ENCODE measurements at places on chromosomes 2 and 18.

GRCh38 chr18:79916546-79917168 lies 34.8 kb downstream of the SLC66A2 start:
- DNase-seq: no peak

- DNase-seq: peak; percentile 87
Observed at GRCh38 chr18:51030537-51031258, 685 bp downstream of the SMAD4 start.

GRCh38 chr18:73852789-73853549 lies 294.7 kb downstream of the FBXO15 start:
- no peak for DNase-seq

GRCh38 chr2:214031566-214031965 lies 379.3 kb upstream of the VWC2L start:
- no peak for DNase-seq

DNA sequence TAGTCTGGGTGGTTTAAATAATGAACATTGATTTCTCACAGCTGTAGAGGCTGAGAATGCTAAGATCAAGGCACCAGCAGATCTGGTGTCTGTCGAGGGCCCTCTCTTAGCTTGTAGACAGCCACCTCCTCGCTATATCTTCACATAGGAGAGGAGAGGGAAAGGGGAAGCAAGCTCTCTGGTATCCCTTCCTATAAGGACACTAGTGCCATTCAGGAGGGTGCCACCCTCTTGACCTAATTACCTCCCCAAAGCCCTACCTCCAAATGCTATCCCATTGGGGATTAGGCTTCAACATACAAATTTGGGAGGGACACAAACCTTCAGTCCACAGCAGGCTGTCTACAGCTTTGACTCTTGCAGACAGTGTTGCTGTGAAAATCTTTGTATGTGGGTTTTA lies 76.7 kb downstream of the BOLA3 start:
- DNase-seq: no peak

GRCh38 chr18:48142994-48143393 lies 212.5 kb upstream of the SMAD2 start:
- DNase-seq: no peak

- DNase-seq: peak; percentile 92
Observed at GRCh38 chr2:162301151-162301804, 17.2 kb downstream of the IFIH1 start.

- peak; percentile 30 for DNase-seq
Observed at GRCh38 chr2:185785851-185786473, 47.4 kb downstream of the FSIP2 start.

- DNase-seq: no peak
Observed at GRCh38 chr2:174675615-174676014, 78.0 kb upstream of the WIPF1 start.

GRCh38 chr2:220460257-220460985 lies 833.0 kb downstream of the SLC4A3 start:
- no peak for DNase-seq

GRCh38 chr18:75624869-75625268 lies 197.4 kb upstream of the SMIM21 start:
- no peak for DNase-seq

DNA sequence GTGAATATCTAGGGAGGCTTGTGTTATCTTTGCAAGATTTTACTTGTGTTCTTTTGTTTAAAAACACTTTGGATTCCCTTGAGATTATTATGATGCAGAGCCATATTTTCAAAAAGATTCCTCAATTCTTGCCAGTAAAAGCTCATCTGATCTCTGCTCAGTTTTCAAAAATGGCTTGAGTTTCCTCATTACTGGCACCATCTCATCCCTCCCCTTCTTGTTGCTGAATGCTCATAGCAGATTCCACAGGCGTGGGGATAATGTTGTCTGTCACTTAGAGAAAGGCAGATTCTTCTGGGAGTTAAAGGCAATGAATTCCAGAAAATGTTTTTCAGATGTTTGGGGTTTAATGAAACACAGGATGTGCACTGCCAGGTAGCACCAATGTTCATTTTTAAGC lies 170.4 kb upstream of the TANK start:
- peak; percentile 29 for DNase-seq

- no peak for DNase-seq
Observed at GRCh38 chr2:226508005-226508404, 291.6 kb downstream of the IRS1 start.

DNA sequence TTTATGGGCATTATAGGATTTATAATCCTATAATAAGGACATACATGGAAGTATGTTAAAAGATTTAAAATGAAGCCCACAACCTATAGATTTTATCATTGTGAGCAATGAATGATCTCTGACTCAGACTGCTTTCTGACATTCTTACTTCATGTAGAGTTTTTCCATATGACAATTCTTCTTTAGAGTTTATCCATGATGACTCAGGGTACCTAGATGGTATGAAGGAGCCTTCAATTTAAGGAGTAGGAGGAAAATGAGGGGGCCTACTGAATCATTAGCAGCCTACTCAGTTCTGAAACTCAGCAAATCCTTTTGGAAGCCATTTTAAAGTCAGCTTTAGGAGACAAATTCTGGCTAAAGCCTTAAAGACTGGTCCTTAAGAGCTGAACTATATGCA lies 10.4 kb downstream of the PELI1 start:
- DNase-seq: peak; percentile 51

- DNase-seq: peak; percentile 75
Observed at GRCh38 chr2:8761529-8762164, 75.8 kb downstream of the KIDINS220 start.

DNA sequence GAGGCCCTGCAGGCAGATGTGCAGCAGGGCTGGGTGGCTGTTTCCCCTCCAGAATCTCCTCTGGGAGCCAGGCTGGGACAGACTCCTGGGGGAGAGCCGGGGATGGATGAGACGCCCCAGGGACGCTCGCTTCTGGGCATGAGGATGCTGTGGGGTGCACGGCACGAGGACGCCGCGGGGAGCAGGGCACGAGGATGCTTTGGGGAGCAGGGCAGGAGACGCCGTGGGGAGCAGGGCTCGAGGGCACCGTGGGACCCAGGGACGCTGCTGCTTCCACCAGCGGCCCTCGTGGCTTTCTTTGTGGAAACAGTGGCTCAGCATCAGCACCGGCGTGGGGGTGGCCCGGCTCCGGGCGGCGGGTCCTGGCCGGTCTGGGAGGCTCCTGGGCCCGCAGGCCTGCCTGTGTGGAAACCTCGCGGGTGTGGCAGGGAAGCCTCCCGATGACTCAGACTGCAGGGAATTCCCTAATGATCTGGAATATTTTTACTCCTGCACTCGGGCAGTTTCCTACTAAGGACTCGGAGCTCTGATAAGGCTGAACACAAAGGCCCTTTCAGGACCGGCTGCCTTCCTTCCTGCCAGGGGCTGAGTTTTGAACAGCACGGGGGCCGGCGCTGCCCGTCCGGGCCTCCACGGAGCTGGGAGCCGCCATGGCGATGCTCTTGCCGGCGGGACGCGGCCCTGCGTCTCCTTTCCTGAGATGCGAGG lies 62.6 kb downstream of the NFATC1 start:
- peak; percentile 91 for DNase-seq

GRCh38 chr2:233449081-233449901 lies 95.0 kb downstream of the DGKD start:
- DNase-seq: peak; percentile 83

DNA sequence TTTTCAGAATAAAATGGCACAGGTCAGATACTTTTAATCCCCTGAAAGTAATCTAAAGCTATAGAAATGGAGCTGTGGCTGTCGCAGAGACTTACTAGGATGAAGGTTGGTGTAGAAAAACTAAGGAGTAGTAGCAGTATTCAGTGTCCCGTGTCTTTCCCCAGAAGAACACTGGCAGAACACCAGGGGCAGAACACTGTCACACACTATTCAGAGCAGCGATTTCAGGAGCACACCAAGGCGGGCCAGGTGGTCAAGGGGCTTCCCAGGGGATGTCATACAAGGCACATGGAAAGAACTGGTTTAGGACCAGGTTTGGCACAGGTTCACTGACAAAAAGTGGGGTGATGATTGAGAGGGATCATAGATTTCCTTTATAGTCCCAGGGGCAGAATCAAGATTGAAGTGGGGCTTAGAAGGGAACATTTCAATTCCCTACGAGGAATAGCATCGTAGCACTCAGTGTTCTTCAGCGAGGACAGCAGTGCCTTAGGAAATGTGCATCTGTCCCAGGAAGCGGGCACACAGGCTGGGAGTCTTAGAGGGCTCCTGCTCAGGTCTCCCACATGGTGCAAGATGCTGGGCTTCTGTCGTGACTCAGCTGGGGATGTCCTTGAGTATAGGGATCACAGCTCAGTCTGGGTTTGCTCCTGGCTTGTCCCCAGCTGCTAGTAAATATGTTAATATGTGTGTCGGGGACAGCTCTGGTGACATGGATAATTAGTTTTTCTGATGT lies 22.6 kb downstream of the BCL2L11 start:
- no peak for DNase-seq

DNA sequence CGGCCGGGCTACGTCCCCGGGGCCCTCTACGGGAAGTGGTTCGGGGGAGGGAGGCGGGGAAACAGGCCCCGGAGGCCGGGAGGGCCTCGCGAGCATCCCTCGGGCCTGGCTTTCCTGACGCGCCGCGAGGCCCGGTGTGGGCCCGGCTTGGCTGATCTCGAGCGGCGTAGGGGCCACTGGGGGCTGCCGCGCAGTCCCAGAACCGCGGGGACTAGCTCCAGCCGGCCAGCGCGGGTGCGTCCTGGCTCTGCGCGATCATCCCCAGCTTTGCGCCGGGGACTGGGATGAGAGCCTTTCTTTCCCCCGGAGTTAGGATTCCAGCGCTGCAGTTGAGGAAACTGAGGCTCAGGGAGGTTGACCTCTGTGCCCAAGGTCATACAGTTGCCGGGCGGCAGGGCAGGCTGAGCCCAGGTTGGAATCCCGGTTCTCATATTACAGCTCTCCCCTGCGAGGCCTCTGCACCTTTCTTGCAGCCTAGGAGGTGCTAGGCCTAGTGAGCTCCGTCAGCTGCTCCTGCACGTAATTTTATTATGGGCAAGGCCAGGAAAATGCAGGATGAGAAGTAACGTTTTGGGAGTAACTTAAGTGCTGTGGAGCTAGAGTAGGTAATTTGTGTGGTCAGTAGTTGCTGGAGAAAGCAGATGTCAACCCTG lies 501 bp downstream of the LPIN1 start:
- peak; percentile 59 for DNase-seq

GRCh38 chr2:217657252-217657651 lies 345.5 kb downstream of the TNS1 start:
- no peak for DNase-seq

- DNase-seq: no peak
Observed at GRCh38 chr2:217399291-217399690, 539.4 kb upstream of the TNP1 start.

GRCh38 chr2:234178330-234179030 lies 128.0 kb downstream of the SPP2 start:
- DNase-seq: no peak

- no peak for DNase-seq
Observed at GRCh38 chr2:236173036-236173728, 5.0 kb upstream of the GBX2 start.

GRCh38 chr2:97660044-97660774 lies 3.6 kb downstream of the ACTR1B start:
- DNase-seq: no peak

- peak; percentile 52 for DNase-seq
Observed at GRCh38 chr2:68908392-68908970, 37.3 kb upstream of the BMP10 start.

DNA sequence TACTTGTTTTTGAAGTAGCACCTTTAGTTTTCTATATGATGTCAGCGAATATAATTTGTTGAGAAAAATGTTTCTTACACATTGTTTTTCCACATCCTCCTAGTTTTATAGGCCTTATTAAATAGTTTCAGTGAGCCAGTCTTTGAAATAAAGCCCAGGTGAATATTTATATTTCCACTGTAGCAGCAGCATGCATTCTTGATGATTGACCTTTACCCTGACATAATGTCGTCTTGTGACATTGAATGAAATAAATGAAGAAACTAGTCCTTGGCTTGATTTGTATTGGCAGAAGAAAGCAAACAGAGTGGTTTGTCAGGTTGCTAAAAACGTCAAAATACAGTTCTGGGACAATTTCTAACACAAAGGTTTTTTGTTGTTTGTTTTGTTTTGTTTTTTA lies 84.4 kb downstream of the EHBP1 start:
- DNase-seq: no peak

DNA sequence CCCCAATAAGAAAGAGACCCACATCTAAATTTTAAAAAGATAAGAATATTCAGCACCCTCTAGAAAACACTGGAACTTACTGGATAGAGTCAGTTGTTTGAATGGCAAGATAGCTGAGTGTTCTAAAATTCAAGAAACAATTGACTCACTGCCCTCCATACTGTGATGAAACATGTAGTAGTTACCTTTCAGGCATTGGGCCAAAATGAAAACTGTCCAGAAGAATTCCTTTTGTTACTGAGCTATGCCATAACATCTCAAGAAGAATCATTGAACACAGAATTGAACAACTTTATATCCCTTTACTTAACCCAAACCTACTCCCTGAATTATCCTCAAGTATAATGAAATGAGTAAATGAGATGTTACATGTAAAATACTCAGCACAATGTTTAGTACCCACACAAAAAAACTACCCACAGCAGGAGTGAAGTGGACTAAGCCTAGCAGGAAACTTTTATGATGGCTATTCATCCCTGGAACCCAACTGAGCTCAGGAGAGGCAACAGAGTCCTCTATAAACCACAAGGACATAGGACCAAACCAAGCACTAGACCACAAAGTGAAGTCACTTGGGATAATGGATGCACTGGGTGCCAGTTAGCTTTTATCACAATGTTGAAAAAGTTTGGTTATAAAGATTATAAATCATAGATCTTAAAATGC lies 32.7 kb downstream of the RBM43 start:
- no peak for DNase-seq

GRCh38 chr2:47686018-47686417 lies 96.9 kb upstream of the MSH6 start:
- no peak for DNase-seq

GRCh38 chr2:129752686-129753085 lies 226.8 kb upstream of the RAB6C start:
- DNase-seq: no peak

DNA sequence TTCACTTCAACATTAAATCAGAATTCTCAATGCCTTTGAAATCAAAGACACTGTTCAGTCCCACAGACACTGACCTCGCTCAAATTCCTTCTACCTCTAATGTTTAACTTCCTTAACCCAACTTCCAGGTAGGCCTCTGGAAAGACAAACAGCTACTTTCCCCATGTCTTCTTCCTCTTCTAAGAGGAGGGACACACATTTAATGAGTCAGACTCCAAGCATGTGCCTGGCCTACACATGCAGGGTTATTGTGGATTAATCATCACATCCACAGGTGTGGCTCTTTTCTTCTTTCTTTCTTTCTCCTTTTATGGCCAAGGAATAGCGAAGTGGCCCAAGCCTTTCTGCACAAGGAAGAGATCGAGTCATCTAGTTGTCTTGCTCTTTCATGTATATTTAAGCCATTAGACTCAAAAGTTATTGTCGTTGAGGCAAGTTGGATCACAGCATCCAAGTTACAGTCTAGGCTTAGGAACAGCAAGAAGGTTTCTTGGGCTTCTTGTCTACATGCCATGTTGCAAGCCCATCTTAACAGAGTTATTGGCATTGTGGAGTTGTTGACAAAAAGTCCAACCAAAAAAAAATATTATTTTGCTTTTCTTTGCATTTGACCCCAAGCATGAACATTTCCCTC lies 387.8 kb downstream of the IRS1 start:
- DNase-seq: no peak

GRCh38 chr2:56185582-56186046 lies 1.8 kb downstream of the CCDC85A start:
- DNase-seq: peak; percentile 75

GRCh38 chr2:95719473-95720060 lies 127.8 kb downstream of the TRIM43 start:
- DNase-seq: no peak

Data from adipocyte (in vitro differentiated cells).